T-helper 17 cell (primary cell): ENCODE measurements at places on chromosomes 13 and 19.
A peak's percentile ranks its signal among the peaks of the same experiment; 100 is the strongest.

GRCh38 chr19:19579533-19580361, 38.7 kb downstream of the PBX4 start:
- peaks cover 16% of the 10 kb centered on the region for H3K4me1 ChIP-seq
- H3K4me3 ChIP-seq: no peak overlapping the region
- H3K27ac ChIP-seq: no peak overlapping the region
- H3K36me3 ChIP-seq: no peaks in the 10 kb centered on the region
- no peaks in the 10 kb centered on the region for H3K27me3 ChIP-seq

DNA sequence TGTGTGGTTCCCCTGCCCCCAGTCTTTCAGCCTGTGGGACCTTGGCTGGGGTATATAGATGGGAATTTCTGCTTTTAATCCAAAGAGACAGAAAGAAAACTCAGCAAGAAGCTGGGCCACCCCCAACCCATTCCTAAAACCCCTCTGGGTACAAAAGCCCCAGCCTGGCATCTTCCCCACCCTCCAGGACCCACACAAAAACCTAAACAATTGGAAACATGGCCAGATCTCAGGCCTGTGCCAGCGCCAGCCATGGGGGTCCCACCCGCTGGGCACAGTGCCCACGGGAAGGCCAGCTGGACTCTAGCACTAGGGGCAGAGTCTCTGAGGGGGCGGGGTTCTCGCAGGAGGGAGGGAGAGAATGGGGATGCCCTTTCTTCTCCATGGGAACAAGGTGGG, 8.6 kb downstream of the LYL1 start:
- H3K27me3 ChIP-seq: peaks cover 7% of the 10 kb centered on the region
- H3K4me1 ChIP-seq: peaks cover 28% of the 10 kb centered on the region
- peak overlapping the region; percentile 93 for H3K4me3 ChIP-seq
- H3K27ac ChIP-seq: peak overlapping the region; percentile 24

GRCh38 chr13:94660695-94661326, 51.5 kb downstream of the SOX21 start:
- H3K27ac ChIP-seq: no peak overlapping the region
- no peak overlapping the region for H3K4me3 ChIP-seq
- DNase-seq: no peak
- H3K4me1 ChIP-seq: peaks cover 4% of the 10 kb centered on the region

DNA sequence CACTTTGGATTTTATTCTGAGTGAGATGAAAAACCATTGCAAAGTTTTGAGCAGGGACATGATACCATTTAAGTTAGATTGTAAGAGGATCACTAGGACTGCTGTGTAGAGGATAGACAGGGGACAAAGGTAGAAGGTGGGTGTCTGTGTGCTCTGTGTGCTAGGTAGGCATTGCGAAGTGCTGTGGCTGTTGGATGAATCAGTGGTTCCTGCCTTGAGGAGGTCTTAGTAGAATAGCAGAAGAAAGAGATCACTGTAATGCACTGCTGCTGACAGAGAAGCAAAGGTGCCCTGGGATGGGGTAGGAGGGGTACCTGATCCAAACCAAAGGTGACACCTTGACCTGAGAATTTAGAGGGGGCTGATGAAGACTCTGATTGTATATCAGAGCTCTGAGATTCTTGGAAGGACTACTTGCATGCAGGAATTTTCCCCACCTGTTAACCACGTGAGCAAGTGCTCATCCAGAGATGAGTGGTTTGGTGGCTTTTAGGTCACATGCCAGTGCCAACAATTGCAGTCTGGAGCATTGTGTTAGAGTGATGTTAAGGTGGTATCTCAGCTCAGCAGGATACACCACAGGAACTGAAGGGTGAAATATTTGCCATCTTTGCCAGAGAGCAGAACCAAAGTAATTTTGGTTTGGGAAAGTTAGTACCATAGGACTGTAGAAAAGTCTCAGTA, 10.8 kb downstream of the WASF3 start:
- no peak for DNase-seq
- no peak overlapping the region for H3K27ac ChIP-seq
- H3K36me3 ChIP-seq: no peaks in the 10 kb centered on the region
- no peaks in the 10 kb centered on the region for H3K4me1 ChIP-seq

GRCh38 chr13:99545979-99546378, 44.7 kb downstream of the TM9SF2 start:
- H3K27me3 ChIP-seq: no peaks in the 10 kb centered on the region
- DNase-seq: no peak
- peaks cover 15% of the 10 kb centered on the region for H3K36me3 ChIP-seq
- H3K27ac ChIP-seq: peak overlapping the region; percentile 91

DNA sequence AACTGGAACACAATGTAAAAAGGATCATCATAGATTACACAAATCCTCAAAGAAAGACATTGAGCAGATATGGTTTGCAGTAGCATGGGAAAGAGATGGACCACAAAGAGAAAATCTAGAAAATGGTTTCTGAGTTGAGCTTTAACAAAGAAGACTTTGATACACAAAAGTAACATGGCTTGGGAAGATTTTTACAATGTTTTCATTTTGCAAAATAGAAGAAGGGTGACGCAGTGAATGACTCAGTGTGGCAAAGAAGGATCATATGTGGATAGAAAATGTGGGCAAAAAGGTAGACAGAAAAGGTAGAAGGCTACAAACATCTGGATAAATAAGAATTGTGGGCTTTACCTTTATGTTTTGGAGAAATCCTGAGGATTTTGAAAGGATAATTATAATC, 1220.5 kb downstream of the PCDH17 start:
- no peaks in the 10 kb centered on the region for H3K4me1 ChIP-seq
- H3K36me3 ChIP-seq: no peaks in the 10 kb centered on the region
- no peak for DNase-seq
- no peak overlapping the region for H3K27ac ChIP-seq

DNA sequence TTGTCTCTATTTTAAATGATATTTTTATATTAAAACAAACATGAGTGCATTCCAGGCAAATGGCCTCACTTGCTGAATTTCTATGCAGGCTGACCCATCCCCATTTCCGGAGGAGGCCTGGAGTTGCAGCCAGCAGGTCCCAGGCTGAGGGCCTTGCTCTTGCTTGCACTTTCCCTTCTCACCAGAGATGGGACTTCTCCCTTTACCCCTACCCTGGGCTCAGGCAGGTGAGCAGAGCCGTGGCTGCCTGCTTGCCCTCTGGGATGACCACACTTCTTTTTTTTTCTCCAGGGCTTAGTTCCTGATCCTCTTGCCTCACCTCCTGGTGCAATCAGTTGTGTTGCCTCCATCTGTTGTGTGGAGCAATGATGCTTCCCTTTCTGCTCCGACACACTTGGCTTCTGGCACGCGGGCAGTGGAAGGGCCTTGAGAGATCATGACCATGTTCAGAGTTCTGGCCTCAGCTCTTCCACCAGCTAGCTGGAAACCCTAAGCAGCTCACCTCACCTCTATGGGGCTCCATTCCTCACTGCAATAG, 11.1 kb upstream of the OLFM4 start:
- H3K4me1 ChIP-seq: no peaks in the 10 kb centered on the region
- peaks cover 10% of the 10 kb centered on the region for H3K27me3 ChIP-seq
- no peak for DNase-seq
- H3K36me3 ChIP-seq: no peaks in the 10 kb centered on the region

DNA sequence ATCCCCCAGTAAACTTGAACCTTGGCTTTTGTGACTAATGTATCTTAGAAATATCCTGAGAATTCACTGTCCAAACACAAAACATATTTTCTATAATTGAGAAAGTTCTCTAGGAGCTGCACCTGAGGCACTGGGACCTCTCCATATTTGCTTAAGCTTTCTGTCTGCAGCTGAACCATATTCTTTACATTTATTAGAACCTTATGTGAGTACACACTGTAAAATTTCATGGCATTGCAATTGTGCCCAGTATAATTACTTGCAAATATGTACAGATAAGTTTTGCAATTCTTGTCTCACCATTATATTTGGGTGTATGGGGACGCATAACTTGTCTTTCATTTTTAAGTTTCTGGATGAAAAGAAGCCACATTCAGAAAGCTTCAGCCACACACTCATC, 280.7 kb upstream of the KLHL1 start:
- no peak overlapping the region for H3K27ac ChIP-seq
- no peaks in the 10 kb centered on the region for H3K36me3 ChIP-seq
- H3K27me3 ChIP-seq: no peaks in the 10 kb centered on the region
- no peak for DNase-seq

DNA sequence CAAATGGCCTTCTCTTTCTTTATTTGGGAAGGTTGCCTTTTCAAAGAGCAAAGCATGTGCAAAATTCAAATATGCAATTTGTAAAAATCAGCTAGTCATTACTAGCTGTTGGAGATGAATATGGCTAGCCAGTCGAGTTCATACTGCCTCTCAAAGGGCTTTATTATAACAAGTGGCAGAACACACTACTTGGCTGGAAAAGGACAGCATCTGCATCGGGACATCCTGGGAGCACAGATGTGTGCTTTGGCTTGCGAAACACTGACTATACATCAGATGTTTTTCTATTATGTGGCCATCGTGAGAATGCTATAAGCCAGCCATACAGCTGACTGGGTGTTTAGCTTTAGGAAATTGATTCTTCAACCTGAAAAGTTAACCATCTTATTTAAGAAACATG, 424.2 kb downstream of the KCTD12 start:
- no peak overlapping the region for H3K4me3 ChIP-seq
- H3K4me1 ChIP-seq: peaks cover 6% of the 10 kb centered on the region
- no peaks in the 10 kb centered on the region for H3K36me3 ChIP-seq
- no peak for DNase-seq
- no peak overlapping the region for H3K27ac ChIP-seq
- peaks cover 14% of the 10 kb centered on the region for H3K27me3 ChIP-seq

- H3K36me3 ChIP-seq: peaks cover 3% of the 10 kb centered on the region
- H3K4me1 ChIP-seq: no peaks in the 10 kb centered on the region
- no peak for DNase-seq
- peaks cover 35% of the 10 kb centered on the region for H3K27me3 ChIP-seq
- no peak overlapping the region for H3K27ac ChIP-seq
- no peak overlapping the region for H3K4me3 ChIP-seq
Measured at GRCh38 chr13:44155422-44156293, 218.0 kb upstream of the SERP2 start.

DNA sequence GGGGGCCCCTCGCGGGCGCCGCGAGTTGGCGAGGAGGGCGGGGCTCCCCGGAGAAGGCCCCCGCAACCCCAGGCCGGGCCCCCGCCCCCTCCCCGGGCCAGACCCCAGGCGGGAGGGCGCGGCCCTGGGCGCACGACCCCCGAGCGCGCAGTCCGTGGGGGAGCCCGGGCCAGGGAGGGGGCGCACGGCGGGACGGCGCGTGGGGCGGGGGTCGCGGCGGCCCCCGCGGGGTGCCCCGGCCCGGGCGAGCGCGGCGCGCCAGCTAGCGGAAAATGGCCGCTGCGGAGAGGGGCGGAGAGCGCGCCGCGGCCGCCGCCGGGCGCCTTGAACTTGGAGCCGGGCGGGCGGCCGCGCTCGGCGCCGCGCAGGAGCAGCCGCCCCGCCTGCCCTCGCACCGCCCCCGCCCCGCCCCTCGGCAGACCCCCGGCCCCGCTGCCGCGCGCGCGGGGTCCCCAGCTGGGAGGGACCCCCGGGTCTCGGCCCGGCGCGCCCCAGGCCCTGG, 6.4 kb upstream of the NFIC start:
- no peak overlapping the region for H3K27ac ChIP-seq
- H3K4me1 ChIP-seq: peaks cover 33% of the 10 kb centered on the region
- H3K36me3 ChIP-seq: peaks cover 2% of the 10 kb centered on the region
- no peak overlapping the region for H3K4me3 ChIP-seq
- no peak for DNase-seq
- H3K27me3 ChIP-seq: no peaks in the 10 kb centered on the region

- no peak for DNase-seq
- peak overlapping the region; percentile 43 for H3K27ac ChIP-seq
- peaks cover 39% of the 10 kb centered on the region for H3K4me1 ChIP-seq
- H3K4me3 ChIP-seq: no peak overlapping the region
- no peaks in the 10 kb centered on the region for H3K27me3 ChIP-seq
Measured at GRCh38 chr13:99522298-99522697, 21.0 kb downstream of the TM9SF2 start.

DNA sequence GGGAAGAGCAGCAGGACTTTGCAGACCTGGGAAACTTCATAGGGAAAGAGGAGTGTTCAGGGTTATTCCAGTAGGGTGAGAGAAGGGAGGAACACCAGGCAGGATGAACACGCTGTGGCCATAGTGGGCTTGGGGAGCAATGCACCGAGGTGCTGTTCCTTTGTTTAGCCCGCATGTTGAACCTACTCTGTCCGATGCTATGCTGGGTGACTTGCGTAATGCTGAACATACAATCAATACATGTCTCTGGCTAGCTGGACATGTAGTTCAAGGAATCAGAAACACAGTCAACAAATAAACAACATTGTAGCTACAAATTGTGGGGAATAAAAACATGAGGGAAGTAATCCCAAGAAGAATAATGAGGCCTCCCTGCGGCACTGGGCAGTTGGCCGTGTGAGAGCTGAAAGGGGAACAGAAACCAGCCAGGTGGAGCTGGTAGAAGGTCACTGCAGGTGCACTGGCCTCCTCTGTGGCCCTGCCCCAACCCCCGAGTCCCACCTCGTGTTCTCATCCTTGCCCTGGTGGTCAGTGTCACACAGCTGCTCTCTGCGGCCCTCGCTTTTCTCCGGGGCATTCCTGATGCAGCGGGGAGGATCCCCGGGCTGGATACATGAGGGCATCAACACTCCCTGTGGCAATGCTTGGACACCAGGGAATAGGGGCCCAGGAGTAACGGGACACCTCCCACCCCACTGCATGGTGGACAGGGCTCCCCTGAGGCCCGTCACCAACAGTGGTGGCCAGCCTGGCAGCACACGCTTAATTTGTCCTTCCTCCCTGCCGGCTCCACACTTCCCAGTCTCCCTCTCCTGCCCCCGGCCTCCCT, 36.9 kb upstream of the TUBGCP3 start:
- H3K4me1 ChIP-seq: no peaks in the 10 kb centered on the region
- no peak overlapping the region for H3K4me3 ChIP-seq
- peaks cover 43% of the 10 kb centered on the region for H3K27me3 ChIP-seq
- DNase-seq: no peak
- no peaks in the 10 kb centered on the region for H3K36me3 ChIP-seq

GRCh38 chr13:91132786-91133185, 214.7 kb upstream of the MIR17HG start:
- H3K36me3 ChIP-seq: no peaks in the 10 kb centered on the region
- no peak overlapping the region for H3K27ac ChIP-seq
- H3K4me3 ChIP-seq: no peak overlapping the region
- no peak for DNase-seq
- no peaks in the 10 kb centered on the region for H3K4me1 ChIP-seq

GRCh38 chr13:45303026-45303425, 38.0 kb downstream of the TPT1 start:
- H3K4me3 ChIP-seq: no peak overlapping the region
- peaks cover 6% of the 10 kb centered on the region for H3K36me3 ChIP-seq
- peaks cover 11% of the 10 kb centered on the region for H3K4me1 ChIP-seq
- no peak for DNase-seq

GRCh38 chr19:38736413-38737280, 7.6 kb downstream of the CAPN12 start:
- peak; percentile 70 for DNase-seq
- peak overlapping the region; percentile 67 for H3K27ac ChIP-seq
- H3K4me1 ChIP-seq: peaks cover 39% of the 10 kb centered on the region
- H3K4me3 ChIP-seq: peak overlapping the region; percentile 89

- no peak overlapping the region for H3K4me3 ChIP-seq
- peaks cover 14% of the 10 kb centered on the region for H3K4me1 ChIP-seq
- no peaks in the 10 kb centered on the region for H3K27me3 ChIP-seq
- DNase-seq: no peak
Measured at GRCh38 chr13:47990920-47991466, 10.1 kb downstream of the SUCLA2 start.
